ENCODE measurements at places on chromosomes 16 and 17.

- DNase-seq: no peak
Observed at GRCh38 chr16:82860071-82860470, 233.3 kb downstream of the CDH13 start.

GRCh38 chr17:78130090-78130436 lies 508 bp upstream of the TMC8 start:
- no peak for DNase-seq

DNA sequence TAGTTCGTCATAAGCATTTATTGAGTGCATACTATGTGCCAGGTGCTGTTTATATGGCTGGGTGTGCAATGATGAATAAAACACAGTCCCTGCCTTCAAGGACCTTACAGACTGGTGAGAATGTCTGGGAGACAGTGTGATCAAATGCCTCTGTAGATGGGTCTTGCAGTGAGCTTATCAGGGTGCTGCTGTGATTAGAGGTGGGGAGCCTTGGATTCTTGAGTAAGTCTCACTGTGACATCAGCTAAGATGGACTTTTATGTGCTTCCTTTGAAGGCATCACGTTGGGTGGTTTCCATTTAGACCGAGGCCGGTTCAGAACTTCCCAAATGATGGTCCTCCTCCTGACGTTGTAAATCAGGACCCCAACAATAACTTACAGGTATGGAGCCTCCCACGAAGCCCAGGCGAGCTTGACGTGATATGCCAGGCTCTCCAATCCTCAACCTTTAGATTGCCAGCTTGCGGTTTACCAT lies 10.0 kb downstream of the HERPUD1 start:
- no peak for DNase-seq

DNA sequence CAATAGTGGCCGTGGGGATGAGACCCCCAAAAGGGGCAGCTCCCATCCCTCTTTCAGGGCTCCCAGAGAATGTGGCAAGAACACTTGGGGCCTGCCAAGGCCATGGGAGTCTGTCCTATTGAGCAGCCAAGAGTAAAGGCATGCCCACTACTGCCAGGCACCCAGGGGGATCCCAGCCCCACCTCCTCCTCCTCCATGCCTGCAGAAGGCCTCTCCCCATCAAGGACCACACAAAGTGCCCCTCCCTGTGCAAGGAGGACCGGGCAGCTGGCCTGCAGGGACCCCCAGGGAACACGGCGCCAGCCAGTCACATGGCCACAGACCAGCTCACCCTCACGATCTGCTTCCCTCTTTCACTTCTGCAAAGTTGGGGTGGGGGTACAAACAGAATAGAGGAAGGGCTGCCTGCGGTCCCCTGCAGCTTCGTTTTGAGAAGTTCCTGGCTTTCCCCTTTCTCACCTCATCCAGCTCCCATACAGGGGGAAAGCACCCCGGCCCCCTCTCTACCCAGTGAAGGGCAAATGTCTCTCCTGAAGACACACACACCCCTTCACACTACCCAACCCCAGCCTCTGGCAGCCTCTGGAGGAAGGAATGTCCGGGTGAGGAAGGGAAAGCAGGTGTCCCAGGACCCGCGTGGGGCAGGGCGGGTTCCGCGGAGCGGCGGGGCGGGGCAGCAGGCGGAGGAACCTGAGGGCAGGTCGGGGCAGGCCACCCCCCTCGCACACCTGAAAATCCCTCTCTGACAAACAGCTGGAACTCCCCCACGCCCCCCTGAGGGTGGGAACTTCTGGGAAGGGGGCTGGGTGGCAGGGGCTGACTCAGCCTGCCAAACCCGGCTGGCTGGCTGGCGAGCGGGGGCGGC lies 2.0 kb downstream of the PPP1R9B start:
- DNase-seq: no peak

DNA sequence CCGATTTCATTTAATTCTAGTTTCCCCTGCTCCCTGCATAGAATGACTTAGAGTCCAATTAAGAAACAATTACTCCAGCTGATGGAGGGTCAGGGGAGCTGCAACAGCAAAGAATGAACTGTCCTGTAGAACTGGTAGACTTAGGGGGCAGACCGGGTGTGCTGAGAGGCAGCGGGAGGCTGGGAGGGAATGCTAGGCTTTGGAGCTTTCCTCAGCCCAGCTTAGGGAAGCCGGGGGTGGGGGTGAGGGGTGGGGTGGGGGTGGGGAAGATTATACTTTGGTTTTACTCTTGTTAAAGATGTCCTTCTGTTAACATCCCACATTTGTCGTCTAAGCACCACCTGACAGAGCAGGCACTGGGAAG lies 458.6 kb upstream of the ASIC2 start:
- no peak for DNase-seq

GRCh38 chr17:19304209-19304608 lies 58.3 kb downstream of the B9D1 start:
- DNase-seq: no peak

DNA sequence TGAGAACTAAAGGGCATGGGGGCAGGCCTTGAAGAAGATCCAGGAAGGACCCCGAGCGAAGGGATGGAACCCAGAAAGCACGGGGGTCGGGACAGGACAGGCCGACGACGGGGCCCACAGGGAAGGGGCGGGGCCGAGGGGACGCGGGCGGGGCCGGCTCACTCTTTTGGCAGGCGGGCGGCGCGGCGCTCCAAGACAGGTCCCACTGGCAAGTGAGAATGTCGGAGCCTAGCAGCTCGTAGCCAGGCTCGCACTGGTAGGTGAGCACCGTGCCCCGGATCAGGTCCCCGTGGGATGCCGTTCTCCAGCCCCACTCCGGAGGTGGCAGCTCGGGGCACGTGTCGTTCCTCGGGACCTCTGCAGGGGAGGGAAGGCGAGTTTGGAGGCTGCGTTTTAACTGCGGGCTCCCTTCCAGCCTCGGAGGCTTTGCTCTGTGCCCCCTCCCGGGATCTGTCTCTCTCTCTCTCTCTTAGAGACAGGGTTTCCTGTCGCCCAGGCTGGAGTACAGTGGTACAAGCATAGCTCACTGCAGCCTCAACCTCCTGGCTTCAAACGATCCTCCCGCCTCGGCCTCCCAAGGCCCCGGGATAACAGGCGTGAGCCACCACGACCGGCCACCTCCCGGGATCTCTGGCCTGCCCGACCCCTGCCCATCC lies 13.7 kb upstream of the CDIPT start:
- DNase-seq: no peak

GRCh38 chr17:62760059-62760944 lies 47.8 kb downstream of the MARCHF10 start:
- no peak for DNase-seq

- DNase-seq: no peak
Observed at GRCh38 chr16:62814891-62815290, 778.7 kb upstream of the CDH8 start.

DNA sequence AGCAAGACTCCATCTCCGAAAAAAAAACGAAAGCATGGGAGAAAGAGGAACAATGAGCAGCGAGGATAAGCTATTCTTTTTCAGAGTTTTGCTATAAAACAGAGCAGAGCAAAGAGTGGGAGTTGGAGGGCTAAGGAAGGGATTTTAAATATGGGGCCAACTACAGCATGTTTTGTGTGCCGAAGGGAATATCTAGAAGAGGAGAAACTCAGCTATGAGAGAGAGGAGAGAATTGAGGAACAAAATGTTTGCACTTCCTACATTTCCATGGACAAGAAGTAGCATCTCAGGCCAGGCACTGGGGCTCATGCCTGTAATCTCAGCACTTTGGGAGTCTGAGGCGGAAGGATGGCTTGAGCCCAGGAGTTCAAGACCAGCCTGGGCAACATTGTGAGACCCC lies 13.1 kb upstream of the GRB2 start:
- no peak for DNase-seq

- DNase-seq: peak; percentile 40
Observed at GRCh38 chr16:30875871-30876801, 17.7 kb downstream of the BCL7C start.

GRCh38 chr17:70492368-70492767 lies 323.0 kb downstream of the KCNJ2 start:
- no peak for DNase-seq

- DNase-seq: no peak
Observed at GRCh38 chr16:83345846-83346640, 461.7 kb upstream of the HSBP1 start.
